HCT116 (cell line): ENCODE measurements at places on chromosomes 1 and 21. TPM values are rescaled to one million over a fixed set of nuclear protein-coding genes. Genes with fewer than 3 reads are reported as not detected.

FGR gene
- not detected for total RNA-seq

MATN1 gene
- 0.12 TPM for total RNA-seq

FAM151A gene
- total RNA-seq: not detected

NHLH2 gene
- not detected for total RNA-seq

DNA sequence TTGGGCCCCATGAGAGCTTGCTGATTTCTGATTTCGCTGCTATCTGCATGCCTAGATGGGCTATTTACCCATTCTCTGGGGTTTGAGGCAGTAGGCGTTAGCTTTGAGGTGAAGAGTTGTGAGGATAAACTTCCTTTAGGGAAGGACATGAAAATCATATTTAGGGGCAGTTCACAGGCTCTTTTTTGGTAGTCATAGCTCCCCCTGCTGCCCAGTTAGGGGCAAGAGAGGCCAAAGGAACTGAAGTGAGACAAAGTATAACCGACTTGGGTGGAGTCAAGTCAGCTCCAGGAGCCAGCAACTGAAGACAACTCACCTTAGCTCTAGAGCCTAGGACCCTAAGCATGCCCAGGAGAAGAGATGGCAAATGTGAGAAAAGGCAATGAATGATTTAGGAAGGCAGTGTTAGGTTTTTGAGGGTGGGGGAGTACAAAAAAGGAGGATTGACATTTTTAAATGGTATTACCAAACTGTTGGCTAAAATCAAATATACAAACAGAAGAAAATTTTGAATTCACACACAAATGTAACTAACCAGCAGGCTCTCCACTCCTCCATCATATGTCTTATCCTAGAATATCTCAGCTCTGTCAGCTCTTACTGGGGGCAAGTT is 625.2 kb downstream of the LMO4 start:
- DNase-seq: peak; percentile 61

GRCh38 chr1:156082309-156083091 is at the start of gene MEX3A:
TSS of gene MEX3A (minus strand) at chr1:156082465. CDS start at chr1:156081998, 467 bp downstream.
- DNase-seq: no peak
